ENCODE measurements at places on chromosomes 7 and 10.

- DNase-seq: no peak
These were observed 11.7 kb upstream of the PRDX3 start for GRCh38 chr10:119190353-119190752.

DNA sequence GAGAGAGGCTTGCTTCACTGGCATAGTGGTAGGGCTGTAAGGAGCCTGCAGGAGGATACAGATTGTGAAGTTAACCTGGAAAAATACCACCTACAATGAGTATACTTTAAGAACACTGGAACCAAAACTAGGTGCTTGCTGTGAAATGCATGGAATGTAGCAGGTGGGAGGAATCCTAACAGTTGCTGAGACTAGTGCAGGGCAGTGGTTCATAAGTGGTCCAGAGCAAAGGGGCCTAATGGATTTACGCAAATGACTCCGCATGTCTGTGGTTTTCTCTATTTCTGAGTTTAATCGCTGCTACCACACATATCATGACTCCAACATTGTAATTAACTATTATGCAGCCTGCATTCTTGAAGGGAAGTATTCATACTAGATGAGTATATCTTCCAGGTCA, 218.4 kb downstream of the CHRM2 start:
- no peak for DNase-seq

DNA sequence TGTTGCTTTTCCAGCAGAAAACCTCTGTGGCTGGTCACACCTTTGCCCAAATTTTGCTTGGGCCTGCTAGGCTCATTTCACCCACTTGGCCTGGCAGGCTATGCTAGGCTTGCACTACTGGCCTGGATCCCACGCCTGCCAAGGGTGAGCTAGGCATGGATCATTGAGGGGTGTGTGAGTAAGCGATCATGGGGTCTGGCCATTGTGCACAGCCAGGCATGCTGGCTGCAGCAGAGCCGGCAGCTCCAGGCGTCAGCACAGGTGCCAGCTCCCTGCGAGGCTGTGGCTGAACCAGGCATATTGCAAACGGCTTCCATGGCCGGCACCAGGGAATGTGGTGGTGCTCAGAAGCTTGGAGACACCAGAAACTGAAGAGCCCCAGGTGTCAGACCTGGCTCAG, 19.2 kb downstream of the CFAP70 start:
- DNase-seq: no peak

- DNase-seq: no peak
These were observed 1.7 kb downstream of the CFAP43 start for GRCh38 chr10:104230490-104230889.

- DNase-seq: no peak
These were observed 49.0 kb upstream of the TRIM8 start for GRCh38 chr10:102595293-102595692.

DNA sequence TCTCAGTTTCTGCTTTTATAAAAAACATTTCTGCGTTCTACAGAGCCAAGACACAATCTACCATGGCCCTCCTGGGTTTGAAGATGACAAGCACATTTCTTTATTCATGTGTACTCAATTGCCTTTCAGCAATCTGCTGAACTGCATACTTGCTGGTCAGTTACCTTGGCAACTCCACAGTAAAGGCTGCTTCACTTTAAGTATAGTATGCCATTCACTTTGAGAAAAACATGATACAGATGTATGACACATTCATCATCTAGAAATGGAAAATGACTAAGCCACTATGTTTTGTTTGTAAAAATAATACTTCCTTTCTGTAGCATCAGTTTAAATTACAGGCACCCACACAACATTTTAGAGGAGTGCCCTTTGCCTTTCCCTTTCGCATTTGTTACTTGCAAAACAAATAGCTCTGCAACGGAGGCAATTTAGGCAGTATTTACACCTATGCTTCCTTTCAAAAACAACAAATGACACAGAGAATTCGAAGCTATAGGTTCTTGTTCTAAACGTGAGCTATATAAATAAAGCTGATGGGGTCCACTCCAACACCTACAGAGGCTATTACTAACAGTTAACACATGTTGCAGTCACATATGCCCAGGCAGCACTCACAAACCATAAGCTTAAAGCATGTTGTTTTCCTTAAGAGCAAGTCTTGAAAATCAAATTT, 23.5 kb downstream of the SGCE start:
- DNase-seq: no peak

DNA sequence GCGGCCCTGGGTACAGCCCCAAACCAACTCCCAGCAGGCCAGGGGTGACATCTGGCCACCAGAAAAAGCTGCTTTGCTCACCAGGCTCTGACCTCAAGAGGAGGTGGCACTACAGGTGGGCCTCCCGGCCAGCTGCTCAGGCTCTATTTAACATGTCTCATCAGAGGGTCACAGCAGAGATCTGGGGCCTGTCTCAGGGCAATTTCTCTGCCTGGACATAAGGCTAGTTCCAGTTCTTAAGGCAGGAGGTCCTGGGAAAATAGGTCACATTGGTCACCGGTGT, 88.6 kb downstream of the GFRA1 start:
- DNase-seq: no peak

- peak; percentile 66 for DNase-seq
These were observed 50.2 kb downstream of the MTURN start for GRCh38 chr7:30184791-30185487.

DNA sequence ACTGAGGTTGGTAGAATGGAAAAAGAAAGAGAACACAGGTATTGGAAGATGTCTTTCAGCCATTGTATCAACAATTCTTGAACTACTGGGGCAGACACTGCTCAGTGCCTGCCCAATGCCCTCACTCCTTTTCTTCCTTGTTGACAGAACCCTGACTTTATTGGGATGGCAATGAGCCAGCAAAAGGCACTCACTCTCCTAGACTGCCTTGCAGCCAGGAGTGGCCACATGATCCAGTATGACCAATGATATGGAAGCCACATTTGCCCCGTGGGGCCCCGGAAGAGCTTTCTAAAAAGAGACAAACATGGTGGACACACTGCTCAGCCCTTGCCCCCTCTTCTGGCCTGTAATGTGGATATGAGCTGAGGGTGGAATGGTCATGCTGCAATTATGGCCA, 88.6 kb upstream of the ZNF716 start:
- no peak for DNase-seq

DNA sequence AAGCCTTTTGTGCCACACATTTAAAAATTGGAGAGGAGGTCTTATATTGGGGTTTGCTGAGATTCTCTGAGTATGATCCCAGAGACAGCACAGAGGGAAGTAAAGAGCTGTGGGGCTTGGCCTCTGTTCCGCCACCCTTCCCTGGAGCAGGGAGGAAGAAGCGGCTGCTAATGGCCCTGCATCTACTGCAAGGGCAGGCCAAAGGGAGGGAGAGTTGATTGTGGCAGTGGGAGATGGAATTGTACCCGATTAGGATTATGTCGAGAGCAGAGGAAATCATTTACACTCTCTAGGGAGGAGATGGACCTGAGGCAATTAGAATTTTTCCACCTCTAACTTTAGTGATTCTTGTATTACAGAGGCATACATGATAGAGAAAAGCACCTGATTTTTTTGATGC, 28.8 kb downstream of the CYP17A1 start:
- no peak for DNase-seq

GRCh38 chr7:5755704-5756504, 25.6 kb downstream of the RNF216 start:
- peak; percentile 78 for DNase-seq

DNA sequence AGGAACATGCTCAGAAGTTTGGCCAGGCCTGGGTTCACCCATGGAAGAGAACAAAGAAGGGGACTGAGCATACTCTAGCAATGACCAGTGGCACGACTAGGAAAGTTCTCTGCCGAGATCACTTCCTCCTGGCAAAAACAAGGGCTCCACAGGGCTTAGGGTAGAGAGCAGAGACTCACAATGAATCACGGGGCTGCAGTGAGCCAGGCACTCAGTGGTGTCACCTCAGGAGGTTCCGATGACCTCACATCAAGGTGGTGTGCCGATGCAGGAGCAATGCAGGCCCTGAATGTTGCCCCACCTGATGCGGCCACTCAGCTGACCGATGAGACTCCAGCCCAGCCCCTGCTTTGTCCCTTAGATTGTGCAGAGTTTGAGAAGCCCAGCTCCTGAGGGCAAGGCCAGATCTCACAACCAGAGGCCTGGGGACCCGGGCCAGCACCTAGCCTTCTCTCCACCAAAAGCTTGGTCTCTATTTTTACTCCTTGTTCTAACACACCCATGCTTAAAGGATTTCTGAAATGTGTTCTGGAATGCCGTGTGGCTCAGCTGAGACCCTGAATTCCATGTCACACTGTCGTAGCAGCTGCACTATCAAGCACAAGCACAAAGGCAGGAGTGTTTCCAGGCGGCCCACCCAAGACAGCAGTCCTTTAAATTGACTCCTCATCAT, 60.9 kb downstream of the COBL start:
- DNase-seq: no peak

DNA sequence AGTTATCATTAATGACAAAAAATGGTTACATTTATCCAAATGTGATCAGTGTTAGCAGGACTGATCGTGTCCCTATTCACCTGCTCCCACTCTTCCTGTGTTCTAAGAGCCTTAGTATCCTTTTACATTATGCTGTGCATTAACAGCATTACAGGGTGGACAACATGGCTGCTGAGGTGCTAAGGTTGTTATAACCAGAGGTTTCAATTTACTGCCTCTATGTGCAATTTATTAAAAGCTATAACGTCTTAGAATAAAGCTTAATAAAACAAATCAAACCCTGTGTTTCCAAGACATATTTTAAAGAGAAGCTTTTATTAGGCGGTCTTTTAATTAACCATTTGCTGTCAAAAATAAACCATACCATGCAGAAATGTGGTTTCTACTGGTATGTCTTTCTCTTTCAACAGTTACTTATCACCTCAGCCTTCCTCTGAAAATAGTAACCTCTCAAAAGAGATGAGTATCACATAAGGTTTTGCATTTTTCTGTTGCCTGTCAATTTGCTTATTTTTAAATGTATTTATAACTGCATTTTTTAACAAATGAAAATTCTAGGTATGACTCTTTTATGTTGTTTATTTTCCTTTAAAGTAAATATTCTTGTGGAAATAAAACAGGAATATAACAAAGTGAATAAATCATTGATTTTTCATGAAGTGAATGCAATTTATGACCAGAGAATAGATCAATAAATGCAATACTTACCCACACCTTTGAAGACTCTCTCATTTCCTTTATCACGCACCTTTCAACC, 849.8 kb upstream of the SORCS1 start:
- DNase-seq: no peak

- DNase-seq: no peak
These were observed 62.8 kb downstream of the CTBP2 start for GRCh38 chr10:125097409-125098070.

GRCh38 chr10:3467052-3467951, 294.7 kb upstream of the PITRM1 start:
- peak; percentile 75 for DNase-seq

- no peak for DNase-seq
These were observed 626.1 kb upstream of the GALNT17 start for GRCh38 chr7:70505886-70506285.

DNA sequence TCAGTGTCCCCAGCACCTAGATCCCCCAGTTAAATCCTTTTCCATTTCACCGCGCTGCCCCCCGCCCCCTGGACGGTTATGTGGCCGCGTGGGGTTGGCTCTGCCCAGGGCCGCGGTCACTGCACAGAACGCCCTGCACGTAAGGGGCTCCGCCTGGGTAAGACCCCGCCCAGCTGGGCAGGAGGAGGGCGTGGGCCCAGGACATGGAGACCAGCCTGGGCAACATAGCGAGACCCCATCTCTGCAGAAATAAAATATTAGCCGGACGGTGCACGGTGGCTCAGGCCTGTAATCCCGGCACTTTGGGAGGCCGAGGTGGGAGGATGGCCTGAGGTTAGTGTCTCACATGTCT, 650 bp upstream of the ZFAND2A start:
- DNase-seq: no peak

DNA sequence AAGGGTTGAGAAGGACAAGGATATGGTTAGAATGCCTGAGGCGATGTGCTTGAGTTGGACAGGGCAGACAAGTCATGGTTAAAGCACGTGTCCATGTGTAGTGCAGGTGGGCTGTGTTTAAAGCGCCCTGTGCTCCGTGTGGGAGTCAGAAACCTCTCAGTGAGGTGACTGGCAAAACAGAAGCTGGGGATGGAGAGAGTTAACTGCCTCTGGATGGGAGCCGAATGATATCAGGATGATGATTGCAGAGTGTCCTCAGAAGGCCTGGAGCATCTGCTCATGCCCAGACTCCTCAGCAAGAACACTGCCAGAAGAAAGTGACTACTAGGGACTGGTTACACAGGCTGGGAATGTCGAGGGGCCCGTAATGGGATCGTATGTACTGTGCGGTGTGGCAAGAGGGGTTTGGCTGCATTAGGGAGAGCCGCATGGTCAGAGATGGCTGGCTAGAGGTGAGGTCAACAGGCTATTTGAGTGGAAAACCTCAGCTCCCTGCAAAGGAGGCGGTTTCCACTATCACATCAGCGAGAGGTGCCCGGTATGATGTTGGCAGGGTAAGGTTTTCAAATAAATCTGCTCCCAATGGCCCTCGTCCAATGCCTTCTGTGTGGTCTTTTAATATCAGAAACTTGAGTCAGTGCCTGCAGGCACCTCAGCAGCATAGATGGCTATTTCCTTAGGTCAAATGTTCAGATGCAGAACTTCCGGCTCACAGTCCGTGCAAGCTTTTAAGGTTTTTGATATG, 26.1 kb upstream of the MRC1 start:
- DNase-seq: no peak
